CD4-positive, CD25-positive, alpha-beta regulatory T cell (primary cell): ENCODE measurements at places on chromosomes 1 and 21.

DNA sequence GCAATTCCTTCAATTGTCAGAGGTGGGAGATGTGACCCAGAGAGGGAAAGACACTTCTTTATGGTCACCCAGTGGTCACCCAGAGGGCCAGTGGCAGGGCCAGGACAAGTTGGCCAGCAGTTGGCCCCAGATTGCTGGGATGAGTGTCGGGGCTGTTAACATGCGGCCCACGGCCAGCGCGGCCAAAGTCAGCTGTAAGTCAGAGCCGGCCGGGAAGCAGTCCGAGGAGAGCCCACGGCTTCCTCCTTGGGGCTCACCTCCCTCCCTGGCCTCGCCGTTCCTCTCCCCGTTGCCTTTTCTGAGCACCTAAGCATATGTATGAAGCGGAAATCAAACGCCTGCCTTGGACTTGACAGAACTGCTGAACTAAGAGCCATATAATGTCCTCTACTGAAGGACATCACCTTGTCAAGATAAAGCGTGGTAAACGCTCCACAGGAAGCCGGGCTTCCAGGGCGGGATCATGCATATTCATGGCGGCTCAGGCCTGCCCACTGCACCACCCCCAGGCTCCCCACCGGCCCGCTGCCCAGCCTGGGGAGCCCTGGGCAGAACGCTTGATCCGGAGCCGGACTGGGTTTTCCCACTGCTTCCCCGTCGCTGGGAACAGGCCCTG, 245.4 kb upstream of the POU3F1 start:
- no peak overlapping the region for H3K27ac ChIP-seq
- H3K4me3 ChIP-seq = no peak overlapping the region
- no peaks in the 10 kb centered on the region for H3K4me1 ChIP-seq
- DNase-seq = no peak

GRCh38 chr1:219566951-219567947, 45.7 kb downstream of the ZC3H11B start:
- H3K4me1 ChIP-seq = no peaks in the 10 kb centered on the region
- H3K27ac ChIP-seq = no peak overlapping the region
- DNase-seq = no peak
- no peaks in the 10 kb centered on the region for H3K27me3 ChIP-seq
- no peak overlapping the region for H3K4me3 ChIP-seq

- H3K36me3 ChIP-seq = no peaks in the 10 kb centered on the region
- H3K4me3 ChIP-seq = no peak overlapping the region
- H3K4me1 ChIP-seq = no peaks in the 10 kb centered on the region
- no peak overlapping the region for H3K27ac ChIP-seq
Observed at GRCh38 chr1:219128957-219129356, 44.7 kb upstream of the LYPLAL1 start.

- no peak for DNase-seq
- no peaks in the 10 kb centered on the region for H3K36me3 ChIP-seq
- peaks cover 2% of the 10 kb centered on the region for H3K27me3 ChIP-seq
- H3K4me3 ChIP-seq = no peak overlapping the region
- H3K27ac ChIP-seq = no peak overlapping the region
- H3K4me1 ChIP-seq = no peaks in the 10 kb centered on the region
Observed at GRCh38 chr1:181637998-181638397, 154.7 kb downstream of the CACNA1E start.

- no peak overlapping the region for H3K27ac ChIP-seq
- no peak overlapping the region for H3K4me3 ChIP-seq
- no peaks in the 10 kb centered on the region for H3K27me3 ChIP-seq
- peak; percentile 61 for DNase-seq
- no peaks in the 10 kb centered on the region for H3K36me3 ChIP-seq
Observed at GRCh38 chr1:45299981-45300668, 26.6 kb upstream of the HPDL start.

DNA sequence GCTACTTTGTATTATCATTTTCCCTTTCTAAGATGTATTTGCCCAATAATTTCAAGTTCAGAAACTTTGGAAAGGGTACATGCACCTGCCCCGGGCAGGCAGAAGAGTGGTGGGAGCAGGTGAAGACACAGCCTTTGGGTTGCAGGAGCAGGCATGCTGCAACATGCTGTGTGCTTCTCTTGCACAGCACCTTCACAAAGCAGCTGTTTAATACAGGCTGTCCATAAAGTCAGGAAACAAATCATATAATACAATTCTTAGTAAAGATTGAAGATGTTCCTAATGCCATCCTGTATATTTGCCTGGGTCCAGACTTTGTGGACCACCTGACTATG, 182.9 kb downstream of the ZNF281 start:
- H3K27me3 ChIP-seq = no peaks in the 10 kb centered on the region
- no peaks in the 10 kb centered on the region for H3K36me3 ChIP-seq
- DNase-seq = no peak
- H3K27ac ChIP-seq = no peak overlapping the region
- peak overlapping the region; percentile 33 for H3K4me3 ChIP-seq

- H3K4me1 ChIP-seq = no peaks in the 10 kb centered on the region
- no peak for DNase-seq
- no peak overlapping the region for H3K4me3 ChIP-seq
- no peaks in the 10 kb centered on the region for H3K27me3 ChIP-seq
- peaks cover 21% of the 10 kb centered on the region for H3K36me3 ChIP-seq
- H3K27ac ChIP-seq = no peak overlapping the region
Observed at GRCh38 chr1:204426035-204426436, 14.4 kb upstream of the PPP1R15B start.

- no peaks in the 10 kb centered on the region for H3K4me1 ChIP-seq
- DNase-seq = no peak
- H3K4me3 ChIP-seq = no peak overlapping the region
- no peaks in the 10 kb centered on the region for H3K36me3 ChIP-seq
Observed at GRCh38 chr1:43083375-43083891, 88.7 kb downstream of the EBNA1BP2 start.

DNA sequence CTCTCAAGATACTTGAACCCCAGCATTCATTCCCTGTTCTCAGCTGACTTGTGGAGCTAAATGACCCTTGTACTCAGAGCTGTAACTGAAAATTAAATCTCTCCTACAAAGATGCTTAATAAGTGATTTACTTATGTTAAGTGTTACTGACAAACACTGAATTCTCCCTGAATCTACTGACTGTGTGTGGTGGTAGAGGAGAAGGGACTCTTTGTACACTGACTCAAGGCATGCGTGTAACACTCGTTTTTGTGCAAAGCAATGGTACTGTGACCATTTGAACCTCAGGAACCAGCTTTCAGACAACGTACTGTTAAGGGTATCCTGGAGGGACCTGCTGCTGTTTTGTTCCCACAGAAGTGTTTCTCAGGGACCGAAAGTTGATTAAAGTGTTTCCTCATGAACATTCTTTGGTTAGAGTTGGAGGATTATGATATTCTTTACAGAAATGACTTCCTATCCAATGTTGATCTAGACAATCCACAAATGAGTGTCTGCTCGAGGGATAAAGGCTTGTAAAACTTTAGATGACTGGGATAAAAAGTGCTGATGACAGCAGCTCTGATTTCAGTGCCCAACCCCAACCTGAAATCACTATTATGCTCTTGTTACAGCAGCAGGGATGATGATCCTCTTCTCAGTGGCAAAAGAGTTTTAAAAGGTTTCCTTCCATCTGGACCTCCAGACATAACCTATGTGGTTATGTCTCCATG, 12.8 kb downstream of the RGL1 start:
- H3K27me3 ChIP-seq = no peaks in the 10 kb centered on the region
- no peak for DNase-seq
- H3K27ac ChIP-seq = no peak overlapping the region
- H3K36me3 ChIP-seq = no peaks in the 10 kb centered on the region
- no peak overlapping the region for H3K4me3 ChIP-seq

- H3K4me1 ChIP-seq = no peaks in the 10 kb centered on the region
- H3K36me3 ChIP-seq = no peaks in the 10 kb centered on the region
- no peak overlapping the region for H3K27ac ChIP-seq
- no peak overlapping the region for H3K4me3 ChIP-seq
- DNase-seq = no peak
Observed at GRCh38 chr1:62905872-62906271, 121.9 kb downstream of the ATG4C start.

DNA sequence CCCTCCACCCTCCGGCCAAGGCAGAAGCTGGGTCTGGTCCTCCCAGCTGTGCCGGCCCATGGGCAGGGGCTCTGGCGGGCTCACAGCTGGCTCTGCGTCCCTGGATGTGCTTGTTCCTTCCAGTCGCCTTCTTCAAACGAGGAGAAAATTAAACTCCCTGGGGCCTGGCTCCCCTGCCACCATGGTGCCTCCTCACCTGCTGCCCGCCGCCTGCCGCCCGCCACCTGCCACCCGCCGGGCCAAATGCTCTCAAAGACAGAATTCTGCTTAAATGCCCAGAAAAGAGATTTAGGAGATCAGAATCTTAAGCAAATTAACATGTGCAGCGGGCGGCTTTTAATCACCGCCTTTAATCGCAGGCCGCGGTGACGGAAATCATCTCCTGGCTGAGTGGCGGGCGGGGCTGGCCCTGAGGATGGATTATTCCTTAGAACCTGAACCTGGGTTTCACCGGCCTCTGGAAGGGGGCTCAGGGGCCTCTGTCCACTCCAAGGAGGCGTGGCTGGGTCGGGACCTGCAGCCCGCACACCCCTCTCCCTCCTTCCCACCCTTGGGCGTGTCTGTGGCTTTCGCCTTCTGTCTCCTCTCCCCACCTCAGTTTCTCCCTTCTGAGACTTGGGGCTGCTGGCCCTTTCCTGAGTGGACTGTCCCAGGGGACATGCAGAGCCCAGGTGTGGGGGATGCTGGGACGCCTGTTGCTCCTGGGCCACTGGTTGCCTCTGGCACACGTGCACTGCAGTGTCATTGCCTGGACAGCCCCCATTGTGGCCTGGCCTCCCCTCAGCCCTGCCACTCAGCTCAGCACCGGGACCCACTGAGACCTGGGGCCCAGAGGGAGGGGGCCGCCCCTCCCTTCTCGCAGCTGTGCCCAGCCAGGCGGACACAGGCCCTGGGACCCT, 10.5 kb upstream of the PLCH2 start:
- peaks cover 24% of the 10 kb centered on the region for H3K4me1 ChIP-seq
- no peak overlapping the region for H3K27ac ChIP-seq
- no peak for DNase-seq
- H3K27me3 ChIP-seq = no peaks in the 10 kb centered on the region

DNA sequence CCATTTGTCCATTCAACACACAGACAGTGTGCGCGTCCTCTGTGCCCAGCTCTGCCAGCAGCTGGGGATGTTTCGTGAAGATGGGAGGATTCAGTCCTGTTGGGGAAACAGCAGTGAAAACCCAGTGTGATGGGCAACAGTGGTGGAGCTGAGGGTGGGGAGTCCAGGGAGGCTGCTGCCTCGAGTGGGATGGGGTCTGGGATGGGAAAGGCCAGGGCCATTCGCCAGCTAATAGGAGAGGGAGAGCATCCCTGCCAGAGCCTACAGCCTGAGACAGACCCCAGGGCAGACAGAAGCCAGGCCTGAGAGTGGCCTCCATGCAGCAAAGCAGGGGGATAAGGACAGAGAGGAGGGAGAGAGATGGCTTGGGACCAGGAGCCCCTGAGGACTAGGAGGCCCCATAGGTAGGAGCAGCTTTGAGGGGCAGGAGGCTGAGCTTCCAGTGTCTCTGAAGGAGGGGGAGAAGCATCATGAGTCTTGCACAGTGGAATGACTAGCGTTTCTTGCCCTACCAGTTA, 252.6 kb downstream of the NPHP4 start:
- H3K4me1 ChIP-seq = no peaks in the 10 kb centered on the region
- H3K4me3 ChIP-seq = no peak overlapping the region
- H3K27ac ChIP-seq = no peak overlapping the region
- H3K36me3 ChIP-seq = no peaks in the 10 kb centered on the region
- no peak for DNase-seq
- peaks cover 3% of the 10 kb centered on the region for H3K27me3 ChIP-seq

- H3K4me1 ChIP-seq = no peaks in the 10 kb centered on the region
- H3K36me3 ChIP-seq = no peaks in the 10 kb centered on the region
- no peak for DNase-seq
- no peak overlapping the region for H3K4me3 ChIP-seq
- H3K27ac ChIP-seq = no peak overlapping the region
Observed at GRCh38 chr1:154190550-154190949, 1.4 kb downstream of the TPM3 start.

DNA sequence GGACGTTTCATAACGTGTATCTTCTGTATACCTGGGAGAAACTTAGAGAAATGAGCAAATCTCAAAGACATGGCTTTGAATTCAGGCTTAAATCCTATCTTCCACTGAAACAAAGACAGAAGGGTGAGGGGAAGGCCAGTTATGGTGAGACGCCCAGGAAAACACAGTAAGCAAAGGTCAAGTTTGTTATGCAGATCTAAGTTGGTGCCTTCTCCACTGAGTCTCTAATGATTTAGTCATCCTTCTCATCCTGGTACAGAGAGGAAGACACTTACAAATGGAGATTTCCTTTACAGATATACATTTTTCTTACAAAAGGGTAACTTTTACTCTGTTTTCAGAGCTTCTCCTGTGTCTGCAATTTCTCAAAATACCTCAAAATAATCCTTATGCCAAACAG, 64.4 kb downstream of the MAP3K7CL start:
- H3K4me1 ChIP-seq = peaks cover 20% of the 10 kb centered on the region
- DNase-seq = no peak
- no peaks in the 10 kb centered on the region for H3K36me3 ChIP-seq
- no peak overlapping the region for H3K4me3 ChIP-seq

DNA sequence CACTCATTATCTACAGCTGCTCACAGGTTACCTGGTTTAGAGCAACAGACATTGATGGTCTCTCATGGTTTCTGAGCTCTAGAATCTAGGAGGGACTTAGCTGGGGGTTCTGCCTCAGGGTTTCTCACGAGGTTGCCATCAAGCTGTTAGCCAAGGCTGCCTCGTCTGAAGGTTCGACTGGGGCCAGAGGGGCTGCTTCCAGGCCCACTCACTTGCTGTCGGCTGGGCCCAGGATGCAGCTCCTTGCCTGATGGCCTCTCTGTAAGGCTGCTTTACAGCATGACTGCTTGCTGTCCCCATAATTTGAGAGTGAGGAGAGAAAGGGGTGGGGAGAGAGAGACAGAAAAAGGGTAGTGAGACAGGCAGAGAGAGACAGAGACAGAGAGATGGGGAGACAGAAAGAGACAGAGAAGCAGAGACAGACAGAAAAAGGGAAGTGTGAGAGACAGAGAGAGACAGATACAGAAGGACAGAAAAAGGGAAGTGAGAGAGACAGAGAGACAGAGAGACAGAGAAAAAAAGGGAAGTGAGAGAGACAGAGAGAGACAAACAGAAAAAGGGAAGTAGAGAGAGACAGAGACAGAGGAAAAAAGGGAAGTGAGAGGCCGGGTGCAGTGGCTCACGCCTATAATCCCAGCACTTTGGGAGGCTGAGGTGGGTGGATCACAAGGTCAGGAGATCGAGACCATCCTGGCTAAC, 106.8 kb upstream of the C1orf174 start:
- no peaks in the 10 kb centered on the region for H3K36me3 ChIP-seq
- H3K27ac ChIP-seq = no peak overlapping the region
- DNase-seq = no peak
- no peaks in the 10 kb centered on the region for H3K4me1 ChIP-seq

- no peak overlapping the region for H3K27ac ChIP-seq
- peaks cover 48% of the 10 kb centered on the region for H3K36me3 ChIP-seq
- no peaks in the 10 kb centered on the region for H3K27me3 ChIP-seq
Observed at GRCh38 chr1:173856903-173857302, 10.9 kb downstream of the GAS5 start.

GRCh38 chr1:178486100-178487069, 10.4 kb downstream of the CLEC20A start:
- no peak overlapping the region for H3K4me3 ChIP-seq
- no peaks in the 10 kb centered on the region for H3K36me3 ChIP-seq
- no peaks in the 10 kb centered on the region for H3K27me3 ChIP-seq

- no peaks in the 10 kb centered on the region for H3K27me3 ChIP-seq
- no peaks in the 10 kb centered on the region for H3K36me3 ChIP-seq
- H3K27ac ChIP-seq = no peak overlapping the region
- peaks cover 27% of the 10 kb centered on the region for H3K4me1 ChIP-seq
- no peak for DNase-seq
Observed at GRCh38 chr1:234763910-234764309, 153.9 kb upstream of the IRF2BP2 start.

GRCh38 chr1:224647449-224647848, 31.3 kb downstream of the CNIH3 start:
- H3K4me3 ChIP-seq = no peak overlapping the region
- H3K27me3 ChIP-seq = peaks cover 3% of the 10 kb centered on the region
- no peak for DNase-seq
- no peaks in the 10 kb centered on the region for H3K36me3 ChIP-seq
- H3K4me1 ChIP-seq = no peaks in the 10 kb centered on the region
